B cell (primary cell): ENCODE measurements at places on chromosomes 11 and 22.

GRCh38 chr22:20510811-20511577 is 3.6 kb downstream of the MED15 start:
- DNase-seq, result no peak

GRCh38 chr11:131561501-131561900 is 191.1 kb downstream of the NTM start:
- no peak for DNase-seq

GRCh38 chr22:25840891-25841290 is 98.9 kb downstream of the MYO18B start:
- no peak for DNase-seq

DNA sequence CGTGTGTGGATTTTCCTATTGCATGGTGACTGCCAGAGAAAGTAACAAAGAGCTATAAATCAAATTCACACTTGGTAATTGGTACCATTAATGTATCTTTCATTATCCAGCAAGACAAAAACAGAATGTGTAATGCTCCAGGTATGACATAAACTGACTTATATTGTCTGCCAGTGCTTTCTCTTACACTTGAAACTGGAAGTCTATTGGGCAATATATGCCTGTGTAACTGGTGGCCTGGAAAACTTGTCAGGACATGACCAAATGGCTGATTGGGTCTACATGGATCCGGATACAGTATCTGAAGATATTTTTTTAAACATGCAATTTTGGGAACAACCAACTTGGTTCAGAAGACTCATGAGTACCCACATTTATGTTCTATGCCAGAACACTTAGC is 174.6 kb upstream of the ARHGAP42 start:
- no peak for DNase-seq

DNA sequence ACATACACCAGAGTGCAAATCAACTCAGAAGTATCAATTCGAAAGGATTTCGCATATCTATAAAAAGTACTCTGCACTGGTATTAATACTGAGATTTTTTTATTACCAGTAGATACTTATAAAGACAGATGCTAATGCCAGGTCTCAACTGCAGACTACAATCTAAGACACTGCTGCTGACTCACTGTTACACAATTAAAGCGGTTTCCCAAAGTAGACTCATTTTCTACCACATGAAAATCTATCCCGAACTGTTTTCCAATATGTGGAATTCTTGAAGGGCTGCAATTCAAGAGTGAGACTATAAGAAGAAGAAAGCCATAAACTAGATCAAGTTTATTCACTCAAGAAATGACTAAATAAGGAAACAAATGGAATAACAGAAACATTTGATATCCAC is 57.2 kb upstream of the ARHGAP32 start:
- no peak for DNase-seq

DNA sequence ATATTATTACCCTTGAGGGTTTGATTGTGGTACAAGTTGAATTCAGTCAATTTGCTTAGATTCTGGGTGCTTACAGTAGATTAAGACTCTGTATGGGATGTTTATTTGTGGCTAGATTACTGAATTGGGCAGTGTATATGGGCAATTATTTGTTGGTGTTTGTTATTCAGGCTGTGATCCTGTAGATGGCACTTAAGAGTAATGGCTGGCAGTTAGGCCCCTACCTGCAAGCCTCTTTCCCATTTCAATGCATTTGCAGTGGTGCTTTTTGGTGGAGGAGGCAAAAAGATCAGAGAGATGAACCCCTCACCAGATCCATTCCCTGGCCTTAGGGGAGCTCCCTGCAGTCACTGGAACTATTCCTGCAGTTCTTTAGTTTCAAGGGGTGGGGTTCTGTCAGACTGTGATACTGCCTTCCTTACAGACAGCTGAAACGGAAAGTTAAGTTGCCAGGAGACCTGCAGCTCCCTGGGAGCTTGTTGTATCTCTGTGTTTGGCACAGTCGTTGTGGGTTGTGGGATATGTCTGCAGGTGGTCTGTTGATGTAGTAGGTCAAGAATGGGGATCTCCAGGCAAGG is 199.5 kb downstream of the AASDHPPT start:
- no peak for DNase-seq

DNA sequence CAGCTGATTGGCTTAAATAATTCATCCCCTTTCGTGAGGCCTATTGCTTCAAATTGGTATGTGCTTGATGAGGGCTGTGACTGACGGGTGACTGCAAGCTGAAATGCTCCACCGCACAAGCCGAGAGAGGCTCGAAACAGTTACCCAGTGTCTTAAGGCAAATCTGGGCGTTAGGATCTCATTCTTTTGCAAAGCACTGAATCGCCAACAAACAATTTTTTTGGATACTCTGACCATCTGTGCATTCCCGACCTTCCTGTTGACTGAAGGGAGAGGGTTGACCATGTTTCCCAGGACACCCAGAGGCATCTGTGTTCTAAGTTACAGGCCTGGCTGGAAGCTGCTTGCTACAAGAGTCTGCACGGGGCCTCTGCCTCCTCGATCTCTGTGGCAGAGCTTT is 32.1 kb downstream of the CACNG2 start:
- no peak for DNase-seq

DNA sequence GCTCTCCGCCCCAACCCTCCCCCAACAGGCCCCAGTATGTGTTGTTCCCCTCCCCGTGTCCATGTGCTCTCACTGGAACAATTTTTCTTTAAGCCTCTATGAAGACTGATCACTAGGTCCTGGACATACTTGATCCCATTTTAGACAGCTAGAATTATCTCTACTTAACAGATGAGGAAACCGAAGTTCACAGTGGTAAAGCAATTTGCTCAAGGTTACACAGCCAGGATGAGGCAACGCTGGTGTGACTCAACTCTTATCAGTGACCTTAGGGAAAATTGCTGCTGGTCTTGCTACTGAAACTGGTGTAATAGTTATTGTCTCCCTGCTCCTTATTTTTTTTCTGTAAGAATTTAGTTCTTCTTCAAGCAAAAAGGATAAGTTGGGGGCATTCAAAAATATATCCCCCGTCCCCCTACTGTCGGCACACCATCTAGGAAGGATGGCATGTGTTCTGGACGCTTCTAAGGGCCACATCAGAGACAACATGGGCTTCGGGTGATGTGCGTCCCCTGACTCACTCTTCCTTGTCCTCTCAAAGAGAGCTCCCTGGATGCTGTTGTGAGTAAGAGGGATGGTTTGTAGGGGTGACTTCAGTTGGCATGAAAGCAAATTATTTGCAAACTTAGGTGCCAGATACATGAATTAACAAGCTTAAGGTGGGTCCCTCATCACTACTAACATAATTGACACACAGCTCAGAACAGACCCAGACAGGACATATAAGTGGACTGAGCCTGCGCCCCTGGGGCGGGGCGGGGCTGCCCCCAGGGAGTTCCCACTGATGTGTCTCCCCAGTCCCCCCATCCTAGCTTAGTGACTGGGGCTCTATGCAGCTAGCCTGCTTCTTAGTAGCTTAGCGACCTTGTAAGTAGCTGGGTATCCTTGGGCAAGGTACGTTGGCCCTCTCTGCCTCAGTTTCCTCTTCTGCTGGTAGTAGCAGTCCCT is 23.6 kb upstream of the ALX4 start:
- no peak for DNase-seq

- no peak for DNase-seq
These were observed 393.7 kb downstream of the LARGE1 start for GRCh38 chr22:33526434-33527107.

GRCh38 chr11:18722293-18722637 is 3.7 kb downstream of the IGSF22 start:
- DNase-seq, result no peak

- no peak for DNase-seq
These were observed 67.4 kb upstream of the B3GAT1 start for GRCh38 chr11:134479206-134480135.

DNA sequence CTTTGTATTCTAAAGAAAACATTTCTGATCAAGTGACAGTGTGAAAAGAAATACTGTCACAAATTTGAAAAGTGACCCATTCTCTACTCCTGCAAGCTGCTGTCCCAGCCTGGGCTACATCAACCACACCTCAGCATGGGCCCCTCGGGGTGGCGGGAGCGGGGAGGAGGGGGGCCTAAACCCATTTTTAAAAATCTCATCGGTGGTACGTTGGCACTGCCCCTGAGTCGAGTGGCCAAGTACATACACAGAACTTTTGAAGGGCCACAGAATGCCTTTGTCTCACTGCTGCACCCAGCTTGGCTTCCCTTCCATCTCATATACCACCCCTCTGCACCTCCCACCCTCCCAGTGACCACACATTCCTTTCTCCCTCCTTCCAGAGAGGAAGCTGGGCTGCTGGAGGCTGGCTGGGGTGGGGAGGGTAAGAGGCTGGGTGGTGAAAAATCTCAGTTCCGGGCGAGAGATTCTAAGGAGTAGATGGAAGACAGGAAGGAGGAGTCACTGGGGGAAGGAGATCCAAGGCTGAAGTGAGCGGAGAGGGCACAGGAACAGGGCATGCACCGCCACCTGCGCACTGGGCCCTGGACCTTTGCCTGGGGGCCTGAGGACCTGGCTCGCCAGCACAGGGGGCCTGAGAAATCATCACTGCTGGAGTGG is 21.1 kb downstream of the FXYD6 start:
- DNase-seq, result no peak

DNA sequence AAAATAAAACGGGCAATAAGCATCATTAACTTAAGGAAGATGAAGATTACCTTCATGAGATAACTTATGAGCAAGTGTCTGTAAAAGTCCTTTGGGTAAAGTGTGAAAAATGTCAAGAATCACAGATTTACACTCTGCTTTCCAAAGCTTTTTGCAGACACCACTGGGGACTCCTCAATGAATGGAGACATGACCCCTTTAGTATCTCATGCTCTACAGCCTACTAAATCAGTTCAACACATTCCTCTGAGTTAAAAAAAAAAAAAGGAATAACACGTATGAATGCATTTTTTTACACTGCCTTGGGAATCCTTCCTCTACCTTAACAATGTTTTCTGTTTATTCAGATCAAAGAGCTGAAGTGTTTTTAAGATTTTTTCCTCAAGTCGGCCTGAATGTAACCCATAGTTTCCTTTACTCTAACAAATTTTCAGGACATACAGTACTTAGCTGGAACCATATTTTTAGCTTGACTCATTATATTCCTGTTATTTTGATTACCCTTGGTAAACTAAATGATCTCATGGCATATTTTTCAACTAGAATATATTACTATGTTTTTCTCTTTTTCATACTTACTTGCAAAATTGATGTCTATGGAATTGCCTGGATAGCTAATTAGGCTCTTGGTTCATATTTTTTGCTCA is 25.9 kb upstream of the RAB30 start:
- no peak for DNase-seq

GRCh38 chr22:35410663-35411034 is 10.7 kb downstream of the MCM5 start:
- DNase-seq, result no peak
